ENCODE measurements at places on chromosomes 6 and 20.

- DNase-seq: no peak
Measured at GRCh38 chr6:20744911-20745557, 210.8 kb downstream of the CDKAL1 start.

DNA sequence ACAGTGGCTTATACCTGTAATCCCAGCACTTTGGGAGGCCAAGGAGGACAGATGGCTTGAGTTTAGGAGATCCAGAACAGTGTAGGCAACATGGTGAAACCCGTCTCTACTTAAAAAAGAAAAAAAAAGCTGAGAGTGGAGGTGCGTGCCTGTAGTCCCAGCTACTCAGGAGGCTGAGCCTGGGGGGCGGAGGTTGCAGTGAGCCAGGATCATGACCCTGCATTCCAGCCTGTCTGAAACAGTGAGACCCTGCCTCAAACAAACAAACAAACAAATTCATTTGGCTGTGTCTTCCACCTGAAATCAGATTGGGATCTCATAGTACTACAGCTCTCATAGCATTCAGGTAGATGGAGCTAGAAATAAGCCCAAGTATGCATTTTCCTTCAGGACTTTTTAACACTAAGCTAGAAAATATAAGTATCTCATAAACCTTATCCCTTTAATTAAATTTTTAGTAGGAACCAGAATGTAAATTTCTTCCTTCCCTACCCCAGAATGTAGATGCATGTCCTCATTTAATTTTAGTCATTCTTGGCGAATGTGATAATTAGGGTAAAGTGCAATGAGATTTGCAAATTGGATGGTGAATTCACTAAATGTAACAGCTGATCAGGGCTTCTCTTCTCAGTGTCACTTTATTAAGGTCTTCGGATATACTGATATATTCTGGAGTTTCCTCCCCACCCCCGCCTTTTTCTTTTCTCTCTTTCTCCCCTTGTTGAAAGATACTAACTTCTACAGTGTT, 190.4 kb downstream of the CDKAL1 start:
- DNase-seq: no peak

GRCh38 chr6:16727996-16728395, 33.3 kb downstream of the ATXN1 start:
- no peak for DNase-seq

- DNase-seq: no peak
Measured at GRCh38 chr6:90177544-90178383, 118.9 kb downstream of the BACH2 start.

- peak; percentile 44 for DNase-seq
Measured at GRCh38 chr20:33076662-33077372, 2.6 kb upstream of the BPIFB4 start.

DNA sequence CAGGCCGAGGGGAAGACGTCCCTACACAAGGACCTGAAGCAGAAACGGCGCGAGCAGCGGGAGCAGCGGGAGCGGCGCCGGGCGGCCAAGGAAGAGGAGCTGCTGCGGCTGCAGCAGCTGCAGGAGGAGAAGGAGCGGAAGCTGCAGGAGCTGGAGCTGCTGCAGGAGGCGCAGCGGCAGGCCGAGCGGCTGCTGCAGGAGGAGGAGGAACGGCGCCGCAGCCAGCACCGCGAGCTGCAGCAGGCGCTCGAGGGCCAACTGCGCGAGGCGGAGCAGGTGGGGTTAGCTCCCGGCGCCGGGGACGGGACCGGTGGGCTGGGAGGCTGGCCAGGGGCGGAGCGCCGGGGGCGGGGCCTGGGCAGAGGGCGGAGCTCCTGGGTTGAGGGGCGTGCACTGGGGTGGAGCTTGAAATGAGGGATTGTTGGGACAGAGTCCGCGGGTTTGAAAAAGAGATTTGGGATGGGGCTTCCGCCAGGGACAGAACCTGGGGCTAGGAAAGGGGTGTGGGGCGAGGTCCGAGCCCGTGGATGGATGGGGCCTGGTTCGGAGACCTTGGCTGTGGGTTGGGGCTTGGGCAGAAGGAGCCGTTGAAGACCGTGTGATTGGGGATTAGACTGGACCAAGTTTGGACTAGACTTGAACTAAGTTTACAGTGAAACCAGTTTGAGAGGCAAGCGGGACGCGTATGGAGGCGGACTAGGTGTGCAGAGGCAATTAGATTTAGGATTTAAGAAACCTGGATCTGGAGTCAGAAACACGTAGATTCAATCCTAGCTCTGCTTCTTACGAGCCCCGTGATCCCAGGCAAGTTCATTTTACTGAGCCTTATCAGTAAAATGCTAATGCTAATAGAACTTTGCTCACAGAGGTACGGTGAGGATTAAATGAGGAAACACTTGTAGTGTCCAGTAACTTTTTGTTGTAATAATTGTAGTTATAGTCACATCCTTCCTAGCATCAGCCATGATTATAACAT, 20.9 kb downstream of the DEF6 start:
- no peak for DNase-seq

GRCh38 chr6:122063076-122063475, 336.4 kb upstream of the HSF2 start:
- no peak for DNase-seq

GRCh38 chr6:148329596-148330381, 12.8 kb upstream of the SASH1 start:
- DNase-seq: no peak

GRCh38 chr20:20454850-20455627, 87.1 kb downstream of the INSM1 start:
- DNase-seq: no peak

DNA sequence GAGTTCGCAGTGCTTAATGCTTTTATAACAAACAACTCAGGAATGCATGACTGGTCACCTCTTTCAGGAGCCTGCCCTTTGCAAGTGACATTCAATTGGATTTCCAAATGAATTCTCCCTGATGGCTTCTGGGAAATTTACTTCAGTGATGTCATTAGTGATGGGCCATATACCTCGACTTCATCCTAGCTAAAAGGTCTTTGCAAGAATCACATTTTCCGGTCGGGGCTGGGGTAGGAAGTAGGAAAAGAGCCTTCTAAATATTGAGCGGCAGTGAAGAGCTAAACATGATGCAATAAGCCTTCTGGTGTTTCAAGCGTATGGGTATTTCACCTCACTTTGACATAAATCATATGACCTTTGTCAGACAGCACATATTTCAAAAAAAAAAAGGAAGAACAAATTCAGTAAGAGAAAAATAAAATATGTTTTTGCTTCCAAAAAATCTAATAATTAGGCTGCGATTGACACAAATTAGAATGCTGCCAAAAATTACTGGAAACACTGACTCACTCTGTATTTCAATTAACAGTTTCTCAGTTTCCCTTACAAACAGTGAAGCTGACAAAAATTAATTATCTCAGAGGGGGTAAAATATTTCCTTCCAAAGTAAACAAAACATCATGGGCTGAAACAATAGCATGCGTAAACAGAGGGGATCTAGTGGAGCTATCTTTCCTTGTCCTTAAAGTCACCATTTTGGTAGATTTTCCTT, 39.8 kb downstream of the ADTRP start:
- DNase-seq: no peak

GRCh38 chr6:16420715-16421461, 182.5 kb downstream of the GMPR start:
- DNase-seq: peak; percentile 80

DNA sequence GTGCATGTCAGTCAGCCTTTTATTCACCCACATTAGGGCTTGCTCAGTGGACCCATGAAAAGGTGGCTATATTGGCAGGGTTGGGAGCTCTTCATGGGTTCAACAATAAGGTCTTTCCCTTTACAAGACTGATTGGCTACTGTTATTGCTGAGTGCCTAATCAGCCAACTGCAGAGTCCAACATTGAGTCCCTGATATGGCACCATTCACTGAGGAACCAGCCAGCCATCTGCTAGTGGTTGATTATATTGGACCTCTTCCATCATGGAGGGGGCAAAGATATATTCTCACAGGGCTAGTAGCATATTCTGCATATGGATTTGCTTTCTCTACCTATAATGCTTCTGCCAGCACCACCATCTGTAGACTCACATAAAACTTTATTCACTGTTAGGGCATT, 69.9 kb downstream of the CDKAL1 start:
- no peak for DNase-seq

GRCh38 chr20:1494436-1494835, 3.2 kb upstream of the SIRPB2 start:
- no peak for DNase-seq

DNA sequence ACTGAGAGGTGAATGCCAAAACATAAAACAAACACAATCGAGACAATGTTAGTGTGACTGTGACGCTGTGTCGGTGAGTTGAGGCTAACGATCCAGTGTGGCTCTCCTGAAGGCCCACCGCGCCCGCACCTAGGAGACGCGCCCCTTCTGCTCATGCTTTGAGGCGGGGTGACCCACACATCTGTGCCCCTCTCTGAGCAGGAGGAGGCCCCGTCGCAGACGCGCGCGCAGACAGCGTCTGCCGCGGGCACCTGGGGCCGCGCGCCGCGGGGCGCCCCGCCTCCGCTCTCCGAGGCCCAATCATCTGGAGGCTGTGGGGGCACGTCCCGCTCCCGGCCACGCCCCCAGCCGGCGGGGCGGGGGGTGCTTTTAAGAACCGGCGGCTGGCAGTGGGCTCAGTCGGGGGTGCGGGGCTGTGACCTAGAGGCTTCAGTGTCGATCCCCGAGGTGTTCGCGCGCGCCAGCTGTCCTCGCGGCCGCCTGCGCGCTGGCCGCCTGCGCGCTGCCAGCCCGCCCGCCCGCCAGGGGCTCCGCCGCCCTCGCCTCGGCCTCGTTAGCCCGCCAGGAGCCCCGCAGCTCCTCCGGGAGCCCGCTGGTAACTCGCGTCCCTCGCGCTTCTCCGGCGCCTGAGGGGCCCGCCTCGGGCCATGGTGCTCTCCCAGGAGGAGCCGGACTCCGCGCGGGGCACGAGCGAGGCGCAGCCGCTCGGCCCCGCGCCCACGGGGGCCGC, at the start of gene SLC16A10:
SLC16A10 (plus strand) TSS at position 398 of the 730 bp plus-strand sequence; CDS start at position 648, 250 bp downstream.
- DNase-seq: peak; percentile 85

GRCh38 chr6:51118792-51119191, 300.1 kb downstream of the TFAP2B start:
- no peak for DNase-seq
